H1 (cell line): ENCODE measurements at places on chromosomes 4 and X. TPM values are rescaled to one million over a fixed set of nuclear protein-coding genes. Genes with fewer than 3 reads are reported as not detected.

- peak; percentile 69 for DNase-seq
Observed at GRCh38 chr4:141654098-141654497, 17.7 kb downstream of the IL15 start.

- DNase-seq = no peak
Observed at GRCh38 chrX:17735406-17735805, 1.9 kb upstream of the SCML1 start.

- DNase-seq = no peak
Observed at GRCh38 chr4:8394061-8394519, 46.4 kb downstream of the ACOX3 start.

GRCh38 chrX:33906971-33907370, 225.1 kb downstream of the FAM47A start:
- DNase-seq = no peak

DNA sequence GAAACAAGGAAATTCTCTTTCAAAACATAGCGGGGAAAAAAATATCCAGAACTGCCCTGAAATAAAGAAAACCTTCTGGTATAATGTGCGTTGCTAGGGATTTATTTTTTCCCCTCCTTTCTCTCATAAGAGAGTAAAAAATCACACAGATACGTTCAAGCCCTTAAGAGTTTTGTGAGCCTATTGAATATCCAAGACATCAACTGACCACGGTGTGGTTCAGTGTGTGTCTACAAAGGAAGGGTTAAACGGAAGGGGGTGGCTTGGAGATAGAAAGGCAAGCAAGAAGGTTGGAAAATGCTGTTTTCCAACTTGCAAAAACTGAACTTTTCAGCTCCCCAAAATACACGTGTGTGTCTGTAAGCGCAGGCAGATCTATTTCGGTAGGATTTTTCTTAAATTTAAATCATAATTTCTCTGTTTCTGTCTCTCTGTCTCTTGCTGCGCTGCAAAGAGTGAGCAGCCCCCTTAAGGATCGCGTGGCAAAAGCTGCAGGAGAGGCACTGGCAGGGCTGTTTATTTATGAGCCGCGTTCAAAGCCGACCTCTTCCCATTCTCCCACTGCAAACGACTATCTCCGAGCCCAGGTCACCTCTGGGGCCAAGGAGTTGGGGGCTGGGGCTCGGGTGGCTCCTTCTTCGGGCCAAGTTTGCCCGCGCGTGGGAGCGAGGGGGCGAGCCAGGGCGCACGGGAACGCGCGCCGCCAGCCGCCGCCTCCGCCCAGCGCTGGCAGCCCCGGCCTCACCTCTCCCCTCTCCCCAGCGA, 492 bp upstream of the SLIT2 start:
- no peak for DNase-seq

- DNase-seq = no peak
Observed at GRCh38 chr4:144646523-144647094, 653 bp downstream of the HHIP start.

NDST3 gene
- 0.60 and 0.71 TPM in 2 replicates for total RNA-seq

CABS1 gene
- not detected in 2 replicates for total RNA-seq

DNA sequence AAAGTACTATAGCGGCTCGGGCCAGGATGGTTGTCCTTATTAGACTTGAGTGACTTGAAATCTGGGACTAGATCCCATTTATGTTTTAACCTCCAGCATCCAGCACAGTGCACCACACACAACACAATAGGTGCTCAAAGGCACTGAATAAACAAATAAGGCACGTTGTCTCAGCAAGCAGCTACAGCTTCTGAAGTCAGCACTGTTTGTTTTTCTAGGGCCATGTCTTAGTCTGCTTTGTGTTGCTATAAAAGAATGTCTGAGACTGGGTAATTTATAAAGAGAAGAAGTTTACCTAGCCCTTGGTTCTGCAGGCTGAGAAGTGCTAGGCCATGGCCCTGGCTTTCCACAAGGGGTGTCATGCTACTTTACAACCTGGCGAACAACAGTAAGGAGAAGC, 102.1 kb upstream of the LNX1 start:
- no peak for DNase-seq

RASGEF1B gene
- 4.6 and 4.7 TPM in 2 replicates for total RNA-seq

ARX gene
- not detected in 2 replicates for total RNA-seq

- no peak for DNase-seq
Observed at GRCh38 chr4:156779774-156780173, 191.8 kb downstream of the PDGFC start.

DNA sequence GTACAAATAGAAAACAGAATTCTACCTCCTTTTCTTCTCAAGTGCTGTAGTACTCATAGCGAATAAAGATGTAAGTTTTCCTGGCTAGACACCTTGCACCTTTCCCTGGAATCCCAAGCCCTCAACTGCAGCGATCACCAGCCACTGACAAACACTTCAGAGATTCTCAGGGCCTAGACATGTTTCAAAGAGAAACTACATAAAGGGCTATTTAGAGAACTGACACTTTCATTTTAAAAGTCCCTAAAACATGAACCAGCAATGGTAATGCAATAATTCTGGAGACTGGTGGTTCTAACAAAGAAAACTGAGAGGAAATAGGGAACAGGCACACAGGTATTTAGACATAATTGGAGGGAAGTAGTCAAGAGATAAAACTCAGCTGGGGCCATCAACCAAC, 35.7 kb downstream of the FANCB start:
- DNase-seq = no peak

DNA sequence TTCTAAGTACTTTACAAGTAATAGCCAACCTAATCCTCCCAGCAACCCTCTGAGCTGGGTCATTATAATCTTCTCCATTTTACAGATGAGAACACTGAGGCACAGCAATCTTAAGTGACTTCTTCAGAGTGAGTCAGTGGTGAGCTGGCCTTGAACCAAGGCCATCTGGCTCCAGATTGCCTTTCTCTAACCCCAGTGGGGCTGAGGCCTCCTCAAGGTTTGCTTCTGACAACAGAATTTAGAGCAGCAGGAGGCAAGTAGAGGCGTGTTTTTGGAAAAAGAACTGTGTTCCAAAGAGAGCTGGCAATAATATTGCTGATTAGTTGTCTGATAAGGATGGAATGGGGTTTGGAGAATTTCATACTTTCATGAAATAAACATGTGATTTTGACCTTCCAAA, 41.2 kb downstream of the PIR start:
- no peak for DNase-seq

- no peak for DNase-seq
Observed at GRCh38 chr4:139176302-139177048, 543 bp downstream of the ELF2 start.

NCAPG gene
- 52.3 and 56.6 TPM in 2 replicates for total RNA-seq

DNA sequence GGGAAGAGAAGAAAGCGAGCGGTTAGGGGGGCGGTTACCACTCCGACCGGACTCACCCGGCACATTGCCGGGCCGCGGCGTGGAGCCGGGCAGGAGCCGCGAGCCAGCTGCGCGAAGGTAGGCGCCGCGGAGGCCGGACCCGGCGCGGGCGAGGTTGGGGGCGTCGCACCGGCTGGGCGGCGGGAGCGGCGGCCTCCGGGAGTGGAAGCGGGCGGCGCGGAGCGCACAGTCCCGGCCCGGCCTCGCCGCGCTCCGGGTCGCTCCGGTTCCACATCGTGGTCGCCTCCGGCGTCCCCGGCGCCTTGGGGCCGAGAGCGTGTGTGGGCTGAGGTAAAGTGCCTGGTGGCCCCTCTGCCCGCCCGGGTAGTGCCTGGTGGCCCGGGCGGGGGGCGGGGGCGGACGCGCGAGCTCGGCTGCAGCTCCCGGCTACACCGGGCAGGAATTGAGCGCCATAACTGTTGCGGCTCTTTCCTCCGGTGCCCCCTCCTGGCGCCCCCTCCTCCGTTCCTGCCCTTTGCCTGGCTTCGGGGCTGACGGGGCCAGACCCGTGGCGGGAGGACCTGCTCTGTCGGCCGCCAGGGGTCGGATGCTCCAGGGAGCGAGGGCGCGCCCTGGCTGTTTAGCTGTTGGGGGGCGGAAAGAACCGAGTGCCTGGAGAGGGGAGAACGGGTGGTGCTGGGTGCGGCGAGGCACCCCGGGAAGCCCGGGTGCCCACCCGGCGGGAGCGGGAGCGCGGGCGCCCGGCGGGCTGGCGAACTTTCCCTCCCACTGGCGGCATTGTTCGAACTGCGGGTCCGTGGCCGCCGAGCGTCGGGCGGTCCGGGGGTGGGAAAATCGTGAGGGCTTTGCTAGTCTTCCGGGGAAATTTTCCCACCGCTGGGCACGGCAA, 626 bp downstream of the JADE3 start:
- DNase-seq = peak; percentile 60

- no peak for DNase-seq
Observed at GRCh38 chr4:26804925-26805324, 55.7 kb upstream of the STIM2 start.

DNA sequence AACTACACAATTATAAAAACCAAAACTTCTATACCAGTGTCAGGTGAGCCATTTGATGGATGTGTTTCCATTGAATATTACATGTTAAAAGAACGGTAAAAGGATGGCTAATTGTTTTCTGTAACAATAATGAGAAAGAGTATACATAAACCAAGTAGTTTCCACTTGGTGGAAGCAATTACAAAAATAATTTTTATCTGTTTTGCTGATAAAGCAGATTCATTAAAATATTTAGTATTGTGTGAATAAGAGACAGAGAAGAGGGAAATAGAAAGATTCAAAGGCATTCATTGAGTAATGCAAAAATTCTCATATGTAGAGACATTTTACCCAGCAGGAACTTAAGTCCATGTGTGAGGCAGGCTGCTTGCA, 95.7 kb downstream of the ANK2 start:
- no peak for DNase-seq

- no peak for DNase-seq
Observed at GRCh38 chr4:113951263-113951662, 28.2 kb downstream of the ARSJ start.

GRCh38 chr4:15781427-15782095, 3.4 kb downstream of the CD38 start:
- DNase-seq = no peak

GRCh38 chr4:120139392-120139791, 72.7 kb upstream of the MAD2L1 start:
- no peak for DNase-seq

GRCh38 chr4:124212815-124213630, 499.5 kb downstream of the ANKRD50 start:
- DNase-seq = no peak

SASH3 gene
- not detected in 2 replicates for total RNA-seq

DNA sequence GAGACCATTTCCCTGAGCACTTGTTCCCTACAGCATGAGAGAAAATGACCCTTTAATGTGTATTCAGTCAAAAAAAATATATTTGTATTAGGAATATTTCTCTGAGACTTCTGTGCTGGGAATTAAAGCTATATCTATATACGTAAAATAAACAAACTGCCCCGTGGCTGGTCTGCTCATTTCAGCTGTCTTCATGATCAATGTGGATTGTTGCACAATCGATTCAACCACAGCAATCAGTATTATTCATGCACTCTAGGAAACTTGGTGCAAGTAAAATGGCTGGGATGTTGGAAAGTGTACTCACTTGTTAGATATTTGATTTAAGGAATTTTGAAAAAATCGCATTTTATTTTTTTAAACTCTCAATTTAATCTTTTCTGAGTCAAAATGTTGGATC, 307.9 kb upstream of the ZFP42 start:
- DNase-seq = no peak

TCEAL9 gene
- total RNA-seq = 36.5 and 36.8 TPM in 2 replicates

DNA sequence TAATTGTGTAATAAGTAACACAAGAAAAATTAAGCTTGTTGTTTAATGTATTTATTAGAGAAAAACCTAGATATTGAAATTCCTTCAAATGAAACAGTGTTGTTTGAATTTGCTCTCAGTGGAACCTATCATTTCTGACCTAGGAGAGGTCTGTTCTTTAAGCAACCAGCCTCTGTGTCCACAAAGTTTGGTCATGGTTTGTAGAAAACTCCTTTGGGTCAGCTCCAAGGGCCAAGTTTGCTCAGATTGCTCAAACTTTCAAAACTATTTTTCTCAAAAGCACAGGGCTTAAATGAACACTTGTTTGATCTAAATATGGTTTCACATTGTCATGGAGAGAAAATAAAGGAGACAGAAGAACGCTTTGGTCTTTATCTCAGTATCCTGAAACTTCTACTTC, 29.6 kb upstream of the RPL34 start:
- no peak for DNase-seq

- DNase-seq = no peak
Observed at GRCh38 chrX:40772290-40772689, 36.9 kb upstream of the MED14 start.

GRCh38 chrX:13689741-13690211, 848 bp downstream of the RAB9A start:
- no peak for DNase-seq

GRCh38 chr4:25100021-25100555, 60.2 kb downstream of the SEPSECS start:
- no peak for DNase-seq

DNA sequence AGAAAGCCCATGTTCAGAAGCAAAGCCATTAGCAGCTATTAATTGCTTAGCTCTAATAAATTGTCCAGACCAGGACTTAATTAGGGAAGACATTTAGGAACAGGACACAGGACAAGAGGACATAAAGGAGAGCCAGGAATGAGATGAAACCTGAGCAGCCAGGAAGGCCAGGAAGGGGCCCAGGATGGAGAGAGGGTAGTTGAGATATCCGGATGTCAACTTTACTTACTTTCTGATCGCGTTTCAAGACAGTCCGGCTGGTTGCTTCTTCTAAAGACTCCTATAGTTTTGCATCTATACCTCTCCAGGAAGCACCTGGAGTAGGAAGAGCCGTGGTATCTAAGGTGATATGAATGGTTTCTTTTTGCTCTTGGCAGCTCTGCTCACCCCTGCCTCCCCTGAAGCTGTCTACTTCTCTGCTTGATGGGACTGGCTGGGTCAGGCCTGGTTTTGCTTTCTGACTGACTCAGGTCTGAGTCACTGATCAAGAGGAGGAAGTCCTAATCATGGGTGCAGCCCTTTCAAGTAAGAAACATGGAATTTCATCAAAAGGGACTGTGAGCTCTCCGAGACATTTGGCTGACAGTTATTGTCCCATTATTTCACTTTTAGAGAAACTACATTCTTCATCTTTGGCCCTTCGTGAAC, 733.3 kb downstream of the RPA4 start:
- no peak for DNase-seq

GRCh38 chrX:136896121-136896914, 15.8 kb upstream of the RBMX start:
- DNase-seq = no peak

GRCh38 chr4:19241895-19242294, 1009.8 kb upstream of the SLIT2 start:
- no peak for DNase-seq

RAB40AL gene
- 0.30 TPM in 1 of 2 replicates, not detected in the other for total RNA-seq

- DNase-seq = peak; percentile 86
Observed at GRCh38 chr4:183905593-183906488, 734 bp downstream of the STOX2 start.

- DNase-seq = no peak
Observed at GRCh38 chr4:137794764-137795254, 262.5 kb upstream of the PCDH18 start.

TENM3 gene
- 67.0 and 69.3 TPM in 2 replicates for total RNA-seq

GRCh38 chr4:123399627-123400358, 3.2 kb downstream of the SPRY1 start:
- no peak for DNase-seq

NMU gene
- 30.5 and 31.8 TPM in 2 replicates for total RNA-seq

XAGE1A gene
- not detected in 2 replicates for total RNA-seq

DNA sequence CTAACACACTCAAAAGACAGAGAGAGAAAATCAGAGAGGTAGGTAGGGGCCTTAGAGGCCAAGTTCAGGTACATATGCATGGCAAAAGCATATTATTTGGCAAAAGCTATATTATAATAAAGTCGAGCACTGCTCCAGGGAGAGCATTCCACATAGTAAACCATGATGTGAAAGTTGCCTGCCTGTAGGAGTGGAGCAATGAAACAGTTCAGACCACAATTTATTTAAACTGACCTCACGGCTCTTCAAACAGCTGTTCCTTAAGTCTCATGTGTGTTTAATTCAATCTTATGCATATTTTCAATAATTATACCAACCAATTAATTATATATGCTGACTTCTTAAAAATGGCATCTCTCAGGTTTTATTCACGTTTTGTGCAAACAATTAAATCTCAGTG, 3.3 kb downstream of the RFC1 start:
- DNase-seq = no peak
